ENCODE measurements at places on chromosomes 1 and 21. TPM values are rescaled to one million over a fixed set of nuclear protein-coding genes. Genes with fewer than 3 reads are reported as not detected.

Gene LRRIQ3
- total RNA-seq = 0.82 TPM

Gene TDRD5
- not detected for total RNA-seq

Gene RIIAD1
- total RNA-seq = not detected

Gene SPRR2B
- not detected for total RNA-seq

Gene BRDT
- not detected for total RNA-seq

Gene MPL
- not detected for total RNA-seq
